ENCODE measurements at places on chromosomes 16 and 17. TPM values are rescaled to one million over a fixed set of nuclear protein-coding genes. Genes with fewer than 3 reads are reported as not detected.

GRCh38 chr16:88064889-88065746 lies 113.9 kb downstream of the BANP start:
- no peak for DNase-seq

DNA sequence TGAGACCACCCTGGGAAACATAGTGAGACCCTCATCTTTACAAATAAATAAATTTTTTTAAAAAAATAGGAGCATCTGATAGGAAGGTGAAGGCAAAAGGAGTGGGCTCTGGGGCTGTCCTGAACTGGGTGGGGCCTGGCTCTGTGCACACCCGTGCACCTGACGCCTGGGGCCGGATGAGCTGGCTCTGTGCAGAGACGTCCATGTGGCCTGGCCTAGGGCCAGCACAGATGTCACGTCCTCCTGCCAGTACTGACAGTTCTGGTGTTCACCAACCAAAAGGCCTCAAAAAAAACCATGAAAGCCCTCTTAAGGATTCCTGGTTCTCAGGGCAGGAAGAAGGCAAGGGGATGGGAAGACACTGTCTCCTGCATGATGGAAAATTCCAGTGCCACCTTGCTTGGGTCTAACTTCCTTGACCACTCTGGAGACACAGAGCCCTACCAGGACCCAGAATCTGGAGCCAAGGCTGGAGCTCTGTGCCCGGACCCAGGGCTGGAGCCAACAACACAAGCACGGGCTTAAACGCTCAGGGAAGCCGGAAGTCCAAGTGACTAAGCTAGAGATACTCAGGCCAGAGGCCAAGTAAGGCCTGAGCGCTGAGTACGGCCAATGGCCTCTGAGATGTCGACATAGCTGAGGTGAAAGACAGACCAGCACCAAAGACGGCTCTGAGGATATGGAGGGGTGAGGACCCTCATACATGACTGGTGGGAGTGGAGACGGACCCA lies 32.9 kb downstream of the COPRS start:
- no peak for DNase-seq

Gene KRTAP9-4
- not detected for total RNA-seq

DNA sequence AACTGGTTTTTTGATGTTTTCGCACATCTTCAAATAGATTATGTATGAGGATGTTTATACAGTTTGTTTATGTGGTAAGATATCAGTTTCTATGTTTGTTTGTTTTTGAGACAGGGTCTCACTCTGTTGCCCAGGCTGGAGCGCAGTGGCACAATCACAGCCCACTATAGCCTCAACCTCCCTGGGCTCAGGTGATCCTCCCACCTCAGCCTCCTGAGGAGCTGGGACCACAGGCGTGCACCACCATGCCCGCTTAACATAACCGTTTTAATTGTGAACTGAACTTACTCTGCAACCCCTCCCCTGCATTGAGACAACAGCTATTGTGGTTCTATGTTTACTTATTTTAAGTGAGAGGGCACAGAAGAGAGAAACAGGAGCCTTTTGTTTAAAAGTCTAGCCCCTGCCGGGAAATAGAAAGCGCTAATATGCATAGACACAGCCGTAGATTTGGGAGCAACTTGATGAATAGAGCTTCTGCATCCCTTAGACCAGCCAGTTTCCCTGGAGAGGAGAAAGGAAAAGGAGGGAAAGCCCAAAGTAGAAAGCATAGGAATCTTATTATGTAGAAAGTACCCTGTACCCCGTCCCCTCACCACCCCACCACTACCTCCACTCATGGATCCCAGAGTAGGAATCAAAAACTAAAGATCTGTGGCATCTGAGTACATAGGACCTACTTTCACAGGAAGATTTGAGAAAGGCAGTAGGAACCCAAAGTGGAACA lies 19.6 kb upstream of the APPBP2 start:
- DNase-seq, result no peak

DNA sequence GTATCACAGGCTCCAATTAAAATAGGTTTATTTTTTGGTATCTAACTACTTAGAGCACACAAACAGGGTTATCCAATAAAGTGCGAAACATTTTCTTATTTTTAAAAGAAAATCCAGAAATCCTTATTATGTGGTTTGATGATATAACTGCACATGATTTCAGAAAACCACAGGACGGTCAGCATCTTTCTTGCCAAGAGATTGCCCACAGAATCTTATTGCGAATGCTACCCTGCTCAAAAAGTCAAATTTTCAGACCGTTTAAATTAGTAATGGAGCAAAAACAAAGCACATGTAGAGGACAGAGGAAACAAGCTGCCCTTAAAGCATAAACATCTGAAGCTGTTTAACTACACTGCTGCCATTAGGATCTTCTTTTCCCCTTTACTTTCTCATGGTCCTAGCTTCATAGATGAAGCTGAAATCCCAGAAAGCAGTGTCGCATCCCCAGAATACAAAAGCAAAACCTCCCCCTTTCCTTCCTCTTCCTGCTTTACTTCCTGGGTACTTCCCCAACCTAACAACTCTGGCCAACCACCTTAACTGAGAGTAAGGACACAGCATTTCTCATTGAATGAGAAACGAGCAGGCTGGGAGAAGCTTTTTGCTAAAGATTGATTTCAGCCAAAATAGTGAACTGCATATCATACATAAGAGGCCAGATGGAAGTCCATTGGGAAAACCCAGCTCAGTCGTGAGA lies 43.7 kb downstream of the CMTM4 start:
- no peak for DNase-seq

Gene SPAG7
- total RNA-seq, result 21.8 TPM

DNA sequence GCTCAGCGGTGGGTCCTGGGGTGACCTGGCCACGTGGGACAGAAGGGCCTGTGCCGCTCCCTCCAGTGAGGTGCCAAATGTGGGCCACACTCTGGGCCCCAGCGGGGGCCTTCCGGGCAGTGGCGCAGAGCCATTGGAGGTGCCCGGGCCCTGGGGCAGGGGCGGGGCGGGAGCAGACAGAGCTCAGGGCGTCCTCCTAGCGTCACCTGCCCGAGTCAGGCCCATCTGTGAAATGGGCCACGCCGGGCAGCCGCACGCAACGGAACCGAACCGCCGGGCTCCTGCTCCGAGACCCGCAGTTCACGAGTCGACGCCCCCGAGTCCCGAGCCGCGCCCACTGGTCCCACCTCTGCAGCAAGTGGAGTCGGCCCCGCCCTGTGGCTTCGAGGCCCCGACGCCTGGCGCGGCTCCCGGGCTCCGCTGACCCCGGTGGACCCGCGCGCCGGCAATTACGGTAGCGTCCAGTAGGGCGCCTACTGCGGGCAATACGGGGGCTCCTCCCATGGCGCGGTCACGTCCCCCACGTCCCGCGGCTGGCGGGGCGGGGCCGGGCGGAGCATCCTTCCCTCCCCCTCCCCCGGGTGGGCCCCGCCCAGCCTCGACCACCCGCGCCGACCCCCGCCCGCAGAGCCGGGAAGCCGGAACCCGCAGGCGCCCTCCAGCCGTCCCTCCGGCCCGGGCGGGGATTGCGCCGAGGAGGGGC lies 1.9 kb downstream of the SLC16A3 start:
- peak; percentile 82 for DNase-seq

DNA sequence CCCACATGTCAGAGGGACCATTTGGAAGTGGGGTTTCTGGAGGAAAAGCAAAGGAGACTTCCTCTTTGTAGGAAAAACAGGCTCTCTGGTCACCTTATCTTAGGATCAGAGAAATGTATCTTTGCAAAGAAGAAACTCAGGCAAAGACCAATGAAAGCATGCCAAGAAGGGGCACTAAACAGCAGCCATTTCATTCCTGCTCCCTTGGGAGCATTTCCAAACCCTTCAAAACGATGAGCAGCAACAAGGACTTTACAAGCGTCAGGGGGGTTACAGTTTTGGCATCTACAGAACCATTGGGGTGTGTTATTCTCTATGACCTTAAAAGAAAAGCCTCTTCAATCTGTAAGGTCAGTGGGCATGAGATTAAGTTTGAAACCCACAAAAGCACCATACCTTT lies 122.8 kb downstream of the SMG6 start:
- DNase-seq, result peak; percentile 13

Gene TBC1D3
- total RNA-seq, result not detected

GRCh38 chr17:60959011-60959410 lies 281.4 kb downstream of the BCAS3 start:
- no peak for DNase-seq

Gene KRT32
- total RNA-seq, result not detected

Gene FSCN2
- not detected for total RNA-seq

GRCh38 chr16:84481051-84481735 lies 23.3 kb downstream of the MEAK7 start:
- no peak for DNase-seq

- DNase-seq, result no peak
Measured at GRCh38 chr17:65430209-65430833, 131.1 kb downstream of the AXIN2 start.

DNA sequence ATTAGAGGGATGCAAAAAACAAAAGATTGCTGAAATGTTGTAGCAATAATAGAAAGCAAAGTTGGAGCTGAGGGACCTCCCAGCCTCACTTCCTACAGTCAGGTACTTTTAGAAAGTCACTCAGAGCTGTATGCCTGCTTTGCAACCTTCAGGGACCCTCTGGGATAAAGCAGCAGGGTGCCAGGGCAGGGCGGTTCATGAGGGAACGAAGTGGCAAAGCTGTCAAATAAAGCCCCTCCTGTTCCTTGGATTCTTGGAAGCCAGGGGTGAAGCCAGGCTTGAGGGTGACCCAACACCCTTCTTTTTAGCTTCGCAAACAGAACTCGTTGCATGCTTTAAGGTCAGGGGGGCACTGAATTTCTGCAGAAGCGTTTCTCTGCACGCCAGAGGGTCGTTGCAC lies 767 bp downstream of the ATP2C2 start:
- DNase-seq, result no peak

DNA sequence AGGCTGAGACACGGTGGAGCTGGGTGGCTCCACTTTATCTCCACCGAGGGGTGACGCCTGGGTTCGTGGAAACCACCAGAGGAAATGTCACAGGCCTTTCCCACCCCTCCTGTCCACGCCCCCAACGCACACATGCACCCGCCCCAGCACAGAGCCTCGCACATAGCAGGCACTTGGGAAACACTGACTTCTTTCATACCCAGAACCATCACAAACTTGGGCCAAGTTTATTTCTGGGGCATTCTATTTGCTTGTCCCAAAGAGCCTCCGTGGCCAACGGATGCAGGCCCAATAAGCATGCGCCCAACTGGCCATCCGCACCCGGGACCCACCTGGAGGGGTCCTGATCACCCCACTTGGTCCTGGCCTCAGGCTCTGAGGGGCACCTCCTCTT lies 3.3 kb downstream of the BCAR1 start:
- DNase-seq, result no peak

DNA sequence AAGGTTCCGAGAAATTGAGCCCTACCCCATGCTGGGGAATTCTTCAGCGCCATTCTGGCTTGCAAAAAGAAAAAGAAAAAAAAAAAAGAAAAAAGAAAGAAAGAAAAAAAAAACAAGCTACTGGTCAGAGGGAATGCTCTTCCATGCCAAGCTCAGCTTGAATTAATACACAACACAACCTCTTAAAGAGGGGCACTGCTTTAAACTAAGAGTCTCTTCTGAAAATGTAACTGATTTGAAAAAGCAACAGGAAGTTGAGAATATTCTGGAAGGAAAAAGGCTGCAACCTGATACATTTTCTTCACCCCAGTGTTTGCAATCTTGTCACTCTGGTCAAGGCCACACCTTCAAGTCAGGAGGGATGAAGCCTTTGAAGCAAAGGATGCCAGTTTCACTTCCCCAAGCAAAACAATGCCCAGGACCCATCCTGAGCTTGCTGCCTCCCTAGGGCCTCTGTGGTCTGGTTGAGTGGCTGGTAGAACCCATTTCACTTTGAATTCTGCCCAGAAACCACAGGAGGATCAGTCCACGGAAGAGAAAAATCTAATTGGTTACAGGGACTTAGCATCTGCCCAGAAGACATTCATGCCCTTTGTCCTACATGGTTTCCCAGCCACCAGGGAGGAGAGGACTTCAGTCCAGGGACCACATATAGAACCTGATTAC lies 389.7 kb downstream of the SOX9 start:
- no peak for DNase-seq

DNA sequence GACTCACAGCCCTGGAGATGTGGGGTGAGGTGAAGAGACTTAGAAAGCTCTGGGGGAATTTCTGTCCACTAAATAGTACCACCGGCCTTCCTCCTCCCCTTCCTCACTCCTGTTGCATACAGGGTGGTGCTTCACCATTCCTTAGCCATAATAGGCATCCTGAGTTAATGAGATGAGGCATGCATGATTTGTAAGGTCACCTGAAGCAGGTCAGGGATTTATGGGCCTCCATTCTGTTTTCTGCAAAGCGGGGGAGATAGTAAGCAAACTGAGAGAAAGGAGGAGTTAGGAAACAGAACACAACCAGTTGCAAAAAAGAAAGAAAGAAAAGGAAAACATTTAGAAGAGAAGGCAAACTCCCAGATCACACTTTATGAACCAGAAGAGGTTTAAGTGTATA lies 9.3 kb upstream of the MYOCD start:
- DNase-seq, result no peak

DNA sequence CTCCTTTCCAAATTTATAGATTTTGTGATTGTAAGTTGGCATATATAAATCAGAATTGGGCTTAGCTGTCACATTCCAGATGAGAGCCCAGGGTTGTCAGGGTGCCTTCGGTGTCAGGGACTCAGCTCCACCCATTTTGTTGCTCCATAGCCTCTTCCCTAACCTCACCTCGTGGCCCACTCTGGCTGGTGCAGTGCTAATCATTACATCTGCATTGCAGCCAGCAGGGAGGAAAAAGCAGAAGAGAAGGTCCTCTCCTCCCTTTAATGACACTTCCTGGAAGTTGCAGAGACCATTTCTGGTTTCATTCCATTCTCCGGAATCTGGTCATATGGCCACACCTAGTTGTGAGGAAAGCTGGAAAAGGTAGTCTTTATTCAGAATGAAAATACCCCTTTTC lies 113.3 kb downstream of the CCT6B start:
- DNase-seq, result no peak

- DNase-seq, result peak; percentile 62
Measured at GRCh38 chr16:11743308-11744074, 834 bp upstream of the TXNDC11 start.

DNA sequence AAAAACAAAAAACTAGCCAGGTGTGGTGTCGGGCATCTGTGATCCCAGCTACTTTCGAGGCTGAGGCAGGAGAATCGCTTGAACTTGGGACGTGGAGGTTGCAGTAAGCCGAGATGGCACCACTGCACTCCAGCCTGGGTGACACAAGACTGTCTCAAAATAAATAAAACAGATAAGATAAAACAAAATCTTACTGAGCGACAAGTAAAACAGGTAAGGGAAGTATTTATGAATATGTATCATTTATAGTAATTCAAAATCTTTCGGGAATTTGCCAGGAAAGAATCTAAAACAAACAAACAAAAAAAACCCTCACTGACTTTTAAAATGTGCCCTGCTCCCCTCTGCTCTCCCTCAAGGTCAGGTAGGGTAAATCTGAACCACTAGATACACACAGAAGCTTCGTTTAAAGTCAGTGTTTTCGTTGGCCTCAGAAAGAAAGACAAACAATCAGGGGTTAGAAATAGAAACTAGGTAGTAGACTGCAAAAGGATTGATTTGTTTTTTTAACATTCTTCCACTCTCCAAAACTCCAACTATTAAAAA lies 2.1 kb downstream of the PRPSAP1 start:
- no peak for DNase-seq

GRCh38 chr16:66486773-66487579 lies 59.9 kb downstream of the BEAN1 start:
- peak; percentile 11 for DNase-seq
